ENCODE measurements at places on chromosomes 13 and 19.

DNA sequence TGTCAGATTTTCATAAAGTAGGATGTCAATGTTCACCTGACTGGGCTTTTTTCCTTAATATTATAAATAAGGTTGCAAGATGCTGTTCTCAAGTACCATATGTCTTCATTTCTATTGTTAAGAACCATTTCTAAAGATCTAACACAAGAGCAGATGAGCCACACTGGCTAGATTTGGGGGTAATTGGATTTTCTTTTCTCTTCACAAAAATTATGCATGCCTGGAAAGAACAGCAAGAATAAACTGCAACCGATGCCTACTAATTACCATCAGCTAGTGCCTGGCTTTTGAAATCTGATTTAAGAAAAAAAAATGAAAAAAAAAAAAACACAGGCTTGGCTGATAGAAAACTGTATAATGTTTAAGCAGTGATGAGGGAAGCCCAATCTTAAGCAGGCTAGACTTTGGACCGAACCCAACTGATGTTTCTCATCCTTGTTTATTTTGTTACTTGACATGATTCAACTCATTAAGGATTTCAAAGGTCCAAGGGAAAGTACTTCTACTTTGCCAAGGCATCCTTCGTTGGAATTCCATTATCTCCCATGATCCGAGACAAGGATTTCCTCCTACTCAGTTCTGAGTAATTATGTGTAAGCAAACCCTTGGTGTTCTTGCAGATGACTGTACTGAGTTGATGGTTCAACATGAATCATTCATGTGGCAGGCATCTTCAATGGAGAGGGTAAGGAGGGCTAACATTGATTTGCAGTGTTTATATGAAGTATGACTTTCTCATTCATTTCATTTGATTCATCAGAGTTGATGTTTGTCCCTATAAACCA lies 300.5 kb downstream of the SPRY2 start:
- no peak for DNase-seq

DNA sequence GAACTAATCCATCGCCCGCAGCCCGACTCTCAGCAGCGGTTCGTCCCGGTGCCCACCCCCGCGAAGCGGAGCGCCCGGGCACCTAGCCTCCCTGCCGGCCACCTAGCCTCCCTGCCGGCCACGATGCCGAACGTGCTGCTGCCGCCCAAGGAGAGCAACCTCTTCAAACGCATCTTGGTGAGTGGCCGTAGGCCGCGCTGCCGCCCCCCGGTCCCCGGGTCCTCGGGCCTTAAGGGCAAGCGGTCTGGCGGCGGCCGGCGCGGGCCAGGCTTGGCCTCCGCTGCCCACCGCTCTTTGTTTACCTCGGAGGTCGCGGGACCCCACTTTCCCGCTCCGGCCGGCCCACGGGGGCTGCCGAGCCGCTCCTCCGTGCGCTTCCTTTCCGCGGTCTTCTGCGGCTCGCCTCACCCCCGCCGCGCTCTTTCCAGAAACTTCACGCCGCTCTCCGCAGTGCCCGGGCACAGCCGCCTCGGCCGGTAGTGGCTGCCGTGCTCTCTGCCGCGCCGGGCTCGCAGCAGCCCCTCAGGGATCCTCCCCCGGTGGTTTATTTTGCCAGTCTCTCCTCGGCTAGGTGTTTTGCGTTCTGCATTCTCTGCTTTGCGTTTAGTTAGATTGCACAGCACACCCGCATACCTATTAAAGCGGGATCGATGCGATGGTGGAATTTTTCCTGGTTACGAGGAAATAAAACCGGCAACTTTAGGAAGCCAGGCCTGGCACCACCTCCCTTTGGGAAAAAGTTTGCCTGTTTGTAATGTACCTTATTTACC lies 524 bp downstream of the NAA16 start:
- peak; percentile 50 for DNase-seq

DNA sequence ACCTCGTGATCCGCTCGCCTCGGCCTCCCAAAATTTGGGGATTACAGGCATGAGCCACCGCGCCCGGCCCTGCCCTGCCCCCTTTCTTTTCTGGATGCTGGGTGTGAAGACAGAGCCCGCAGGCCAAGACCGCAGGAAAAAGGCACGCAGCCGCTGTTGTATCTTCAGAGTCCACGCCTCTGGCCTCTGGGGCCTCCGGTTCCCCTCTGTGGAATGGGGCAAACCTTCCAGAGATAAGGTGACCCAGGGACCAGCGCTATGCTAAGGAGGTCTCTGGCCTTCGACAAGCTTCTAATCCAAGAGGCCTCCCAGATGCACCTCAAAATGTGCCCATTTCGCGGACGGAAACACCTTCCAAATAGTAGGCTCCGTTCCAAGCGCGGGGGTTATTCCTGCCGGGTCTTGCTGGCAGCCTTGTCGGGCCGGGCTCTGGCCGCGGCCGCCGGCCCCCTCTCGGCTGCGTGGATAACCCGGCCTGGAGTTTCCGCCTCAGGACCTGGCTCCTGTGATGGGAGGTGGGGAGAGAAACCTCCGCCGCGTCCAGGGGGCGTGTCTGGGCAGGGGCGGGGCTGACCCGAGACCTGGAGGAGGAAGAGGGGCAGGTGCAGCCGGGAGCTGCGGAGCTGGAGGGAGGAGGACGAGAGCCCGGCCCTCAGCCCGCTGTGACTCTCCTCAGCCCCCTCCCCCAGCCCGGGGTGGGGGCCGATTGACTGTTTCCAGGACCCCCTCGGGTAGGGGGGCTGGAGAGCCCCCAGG lies 13.1 kb downstream of the TJP3 start:
- peak; percentile 21 for DNase-seq

DNA sequence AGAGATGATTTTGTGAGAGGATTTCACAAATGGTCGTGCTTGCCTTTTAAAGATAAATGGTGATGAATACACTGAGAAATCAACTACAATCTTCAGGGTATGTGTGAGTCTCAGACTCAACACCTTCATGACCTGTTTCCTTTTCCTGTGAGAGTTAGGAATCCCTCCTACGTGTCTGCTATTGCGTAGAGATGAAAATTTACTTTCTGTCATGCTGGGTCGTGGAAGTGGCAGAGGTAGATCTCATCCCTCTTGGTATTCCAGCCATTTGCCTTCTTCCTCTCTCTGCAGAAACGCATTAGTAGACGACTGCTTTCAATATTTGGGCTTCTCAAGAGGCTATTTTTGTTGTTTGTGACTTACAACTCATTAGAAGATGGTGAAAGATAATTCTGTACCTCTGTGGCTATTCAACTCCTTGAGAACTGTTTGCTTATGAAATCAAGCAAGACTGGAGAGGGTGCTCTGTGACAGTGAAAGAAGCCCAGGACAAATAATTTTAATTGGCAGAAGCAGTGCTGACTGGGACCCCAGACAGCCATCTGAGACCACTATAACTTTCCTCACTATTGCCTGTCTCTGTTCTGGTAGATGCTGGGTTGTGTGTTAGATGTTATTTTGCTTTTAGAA lies 233.1 kb downstream of the LACC1 start:
- DNase-seq, result no peak

GRCh38 chr13:75217949-75218348 lies 264.0 kb downstream of the TBC1D4 start:
- no peak for DNase-seq

GRCh38 chr19:36489920-36490415 lies 607 bp upstream of the ZNF566 start:
- DNase-seq, result peak; percentile 85

GRCh38 chr13:31827707-31828106 lies 88.4 kb downstream of the RXFP2 start:
- no peak for DNase-seq

DNA sequence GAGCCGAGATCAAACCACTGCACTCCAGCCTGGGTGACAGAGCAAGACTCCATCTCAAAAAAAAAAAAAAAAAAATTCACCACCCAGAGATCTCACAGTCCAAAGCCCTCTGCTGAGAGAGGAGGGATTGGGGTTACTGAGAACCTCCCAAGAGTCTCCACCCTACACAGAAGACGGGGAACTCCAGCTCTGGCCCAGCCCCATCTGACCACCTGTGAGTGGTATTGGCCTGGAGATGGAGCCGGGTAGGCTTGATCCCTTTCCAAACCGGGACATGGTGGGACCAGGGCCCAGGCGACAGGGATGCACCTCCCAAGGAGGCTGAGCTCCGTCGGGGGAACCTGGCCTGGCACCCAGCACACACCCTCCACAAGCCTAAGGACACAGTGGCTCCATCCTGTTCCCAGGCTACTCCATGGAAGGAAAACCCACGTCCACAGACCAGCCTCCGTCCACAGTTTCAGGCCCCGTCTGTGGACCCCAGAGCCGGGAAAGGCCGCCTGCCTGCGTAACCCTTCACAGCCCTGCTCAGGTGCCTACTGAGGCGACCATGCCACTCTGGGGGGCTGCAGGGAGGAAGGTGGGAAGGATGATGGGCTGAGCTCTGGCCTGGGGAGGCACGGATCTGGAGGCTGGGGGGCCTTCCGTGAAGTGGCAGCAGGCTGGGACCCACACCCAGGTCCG lies 1.8 kb downstream of the TMEM259 start:
- DNase-seq, result no peak

- DNase-seq, result peak; percentile 97
Observed at GRCh38 chr19:39125554-39126311, at the start of gene PAK4. TSS of gene PAK4 (plus strand) at chr19:39125786. CDS start at chr19:39169554, 43,768 bp downstream.

GRCh38 chr19:39915848-39916215 lies 18.6 kb downstream of the FCGBP start:
- no peak for DNase-seq

DNA sequence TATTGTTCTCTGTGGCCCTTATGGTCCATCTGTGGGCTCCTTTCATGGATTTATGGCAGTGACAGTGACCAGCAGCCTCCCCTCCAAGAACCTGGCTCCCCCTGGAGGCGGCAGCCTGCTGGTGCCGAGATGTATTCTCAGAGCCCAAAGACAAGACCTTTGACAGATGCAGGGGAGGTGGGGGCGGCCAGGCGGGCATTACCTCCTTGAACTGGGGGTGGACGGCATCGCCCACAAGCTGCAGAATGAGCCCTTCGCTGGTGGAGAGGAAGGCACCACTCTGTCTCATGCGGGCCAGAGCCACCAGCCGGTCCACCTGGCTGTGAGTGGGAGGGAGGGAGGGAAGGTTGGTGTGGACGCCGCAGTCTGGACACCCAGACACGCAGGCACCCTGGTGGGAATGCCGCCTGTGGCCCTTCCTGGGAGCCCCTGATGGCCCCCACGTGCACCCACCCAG lies 6.6 kb downstream of the ISOC2 start:
- DNase-seq, result peak; percentile 70

GRCh38 chr19:10093295-10094186 lies 7.4 kb downstream of the SHFL start:
- no peak for DNase-seq

GRCh38 chr13:37597477-37598025 lies 1.0 kb downstream of the POSTN start:
- DNase-seq, result no peak

DNA sequence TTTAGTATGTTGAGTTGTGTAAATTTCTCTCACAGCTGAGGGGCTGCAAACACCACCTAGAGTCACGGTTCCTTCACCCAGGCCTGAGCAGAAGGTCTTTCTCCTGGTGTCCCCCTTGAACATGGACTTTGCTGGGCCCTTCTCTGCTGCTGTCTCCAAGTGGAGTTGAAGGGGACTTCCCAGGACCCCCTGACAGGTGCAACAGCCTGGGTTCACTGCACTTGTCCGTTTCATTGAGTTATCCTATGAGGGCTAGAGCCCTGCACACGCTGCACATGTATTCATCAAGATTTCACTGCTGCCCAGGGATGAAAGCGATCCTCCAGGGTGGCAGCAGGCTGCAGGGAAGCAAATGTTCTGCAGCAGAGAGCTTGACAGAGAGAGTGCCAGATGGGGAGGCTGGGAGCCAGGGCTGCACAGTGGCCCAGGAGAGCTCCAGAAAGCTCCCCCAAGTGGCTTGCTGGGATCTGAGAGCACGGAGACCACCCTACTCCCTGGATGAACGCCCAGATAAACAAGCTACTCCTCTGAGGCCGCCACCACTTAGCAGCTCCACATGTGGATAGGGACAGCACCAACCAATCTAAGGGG lies 10.3 kb downstream of the TMEM272 start:
- DNase-seq, result no peak

GRCh38 chr13:109783815-109784589 lies 2.4 kb downstream of the IRS2 start:
- DNase-seq, result no peak

- DNase-seq, result no peak
Observed at GRCh38 chr13:112943309-112944125, 25.5 kb upstream of the MCF2L start.

DNA sequence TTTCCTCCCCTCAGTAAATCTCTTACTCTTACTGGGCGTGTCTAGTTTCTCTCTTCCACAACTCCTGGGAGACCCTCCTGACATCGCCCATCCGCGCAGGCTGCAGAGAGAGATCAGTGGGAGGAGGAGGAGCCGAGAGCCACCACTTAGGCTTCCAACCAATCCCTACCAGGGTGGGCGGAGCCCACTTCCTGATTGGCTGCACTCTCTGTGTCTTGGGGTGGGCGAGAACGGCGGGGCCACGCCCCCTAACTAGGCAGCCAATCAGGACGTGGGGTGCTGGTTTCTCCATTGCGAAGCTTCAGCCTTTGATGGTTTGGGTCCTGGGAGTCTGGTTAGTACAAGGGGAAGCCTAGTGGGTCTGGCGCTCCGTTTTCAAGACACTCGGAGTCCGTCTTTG lies at the start of gene PMIS2:
Gene PMIS2 (plus strand): TSS at position 326 of the 400 bp plus-strand sequence. CDS start 87 bp downstream, outside the sequence.
- DNase-seq, result peak; percentile 37

- DNase-seq, result no peak
Observed at GRCh38 chr13:82565201-82565600, 1317.1 kb downstream of the SLITRK1 start.

DNA sequence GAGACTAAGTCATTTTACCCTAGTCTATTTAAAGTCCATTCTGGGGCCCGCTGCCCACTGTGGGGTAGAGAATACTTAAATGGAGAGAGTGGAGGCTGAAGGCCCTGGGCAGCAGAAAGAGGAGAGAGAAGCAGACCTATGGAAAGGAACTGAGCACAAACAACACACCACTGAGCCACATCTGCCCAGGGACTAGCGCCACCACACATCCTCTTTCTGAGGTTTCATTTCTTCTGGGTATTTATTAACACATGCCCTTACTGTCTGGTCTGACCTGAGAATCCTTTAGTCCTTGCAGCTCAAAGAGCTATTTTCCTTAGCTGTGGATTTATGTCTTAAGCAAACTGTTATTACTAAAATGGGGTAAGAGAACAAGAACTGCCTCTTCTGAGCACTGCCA lies 154.0 kb downstream of the NALCN start:
- no peak for DNase-seq

- no peak for DNase-seq
Observed at GRCh38 chr13:59356607-59357006, 807.1 kb downstream of the DIAPH3 start.

GRCh38 chr19:48378194-48378570 lies 13.2 kb downstream of the KDELR1 start:
- no peak for DNase-seq

DNA sequence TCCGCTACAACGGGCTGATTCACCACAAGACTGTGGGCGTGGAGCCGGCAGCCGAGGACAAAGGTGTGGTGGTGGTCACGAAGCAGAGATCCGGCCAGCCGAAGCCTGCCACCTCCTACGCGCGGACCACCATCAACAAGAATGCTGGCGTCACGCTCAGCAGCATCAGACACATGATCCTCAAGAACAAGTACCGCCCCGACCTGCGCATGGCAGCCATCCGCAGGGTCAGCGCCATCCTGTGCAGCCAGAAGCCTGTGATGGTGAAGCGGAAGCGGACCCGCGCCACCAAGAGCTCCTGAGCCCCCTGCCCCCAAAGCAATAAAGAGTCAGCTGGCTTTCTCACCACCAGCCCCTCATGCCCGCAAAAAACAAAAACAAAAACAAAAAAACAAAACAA lies 34.4 kb downstream of the ZNF44 start:
- DNase-seq, result no peak
